ENCODE measurements at places on chromosomes 6 and 20. TPM values are rescaled to one million over a fixed set of nuclear protein-coding genes. Genes with fewer than 3 reads are reported as not detected.
A peak's percentile ranks its signal among the peaks of the same experiment; 100 is the strongest.

The CCDC170 gene
- total RNA-seq = 0.47 TPM

The KCNG1 gene
- total RNA-seq = 0.37 TPM

The ATP9A gene
- 21.2 TPM for total RNA-seq

DNA sequence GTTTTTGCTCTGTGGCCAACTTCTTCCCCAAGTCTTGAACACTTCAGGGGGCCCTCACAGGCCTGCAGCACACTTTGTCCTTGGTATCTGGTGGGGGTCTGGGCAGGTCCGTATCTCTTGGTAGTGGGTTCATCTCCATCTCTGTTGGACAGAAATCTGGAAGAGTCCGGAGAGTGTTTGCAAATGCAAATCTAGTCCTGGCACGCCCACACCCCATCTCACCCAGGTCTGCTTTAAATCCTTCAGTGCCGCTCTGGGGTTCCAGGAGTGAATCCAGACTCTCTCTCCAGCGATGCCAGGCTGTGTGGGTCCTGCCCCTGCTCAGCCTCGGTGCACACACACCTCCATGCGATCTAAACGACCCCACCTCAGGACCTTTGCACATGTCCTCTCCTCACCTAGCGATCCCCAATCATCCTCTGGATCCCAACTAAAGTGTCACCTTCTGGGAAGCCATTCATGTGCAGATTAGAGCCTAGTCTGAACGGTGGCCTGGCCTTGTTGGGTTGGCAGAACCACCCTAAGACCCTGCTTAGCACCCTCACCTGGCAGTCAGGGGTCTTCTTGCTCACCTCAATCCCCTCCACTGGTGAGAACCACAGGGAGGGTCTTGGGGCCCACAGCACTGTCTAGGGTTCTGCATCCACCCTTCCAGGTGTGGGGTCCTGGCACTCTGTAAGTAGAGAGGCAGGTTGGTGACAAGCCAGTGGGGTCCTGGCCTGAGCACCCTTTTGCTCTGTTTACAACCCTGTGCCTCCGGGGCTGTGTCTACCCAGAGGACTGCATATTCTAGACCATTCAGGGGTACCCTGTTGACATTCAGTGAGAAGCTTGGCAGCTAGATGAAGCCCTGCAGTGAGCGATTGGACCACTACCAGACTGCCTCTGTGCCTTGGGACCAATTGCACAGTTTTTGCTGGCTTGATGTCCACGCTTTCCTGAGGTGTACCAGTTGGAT, 100.8 kb downstream of the SYCP2 start:
- DNase-seq = peak; percentile 21

DNA sequence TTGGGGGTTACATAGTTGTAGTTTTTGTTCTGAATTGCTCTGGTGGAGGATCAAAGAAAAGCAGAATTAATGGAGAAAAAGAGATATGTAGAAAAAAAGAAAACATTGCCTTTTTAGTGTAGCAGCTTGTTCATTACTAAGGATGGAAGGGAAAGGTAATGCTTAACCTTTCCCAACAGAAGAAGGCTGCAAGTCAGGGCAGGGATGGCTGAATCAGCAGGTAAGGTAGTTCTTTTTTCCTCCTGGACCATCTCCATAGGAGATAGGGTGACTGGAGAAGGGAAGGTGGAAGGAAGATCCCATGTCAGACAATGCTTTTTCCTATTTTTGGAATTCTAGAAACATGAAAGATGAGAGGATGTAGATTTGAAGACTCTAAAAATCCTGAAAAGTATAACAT, 79.4 kb upstream of the SUPT3H start:
- no peak for DNase-seq

DNA sequence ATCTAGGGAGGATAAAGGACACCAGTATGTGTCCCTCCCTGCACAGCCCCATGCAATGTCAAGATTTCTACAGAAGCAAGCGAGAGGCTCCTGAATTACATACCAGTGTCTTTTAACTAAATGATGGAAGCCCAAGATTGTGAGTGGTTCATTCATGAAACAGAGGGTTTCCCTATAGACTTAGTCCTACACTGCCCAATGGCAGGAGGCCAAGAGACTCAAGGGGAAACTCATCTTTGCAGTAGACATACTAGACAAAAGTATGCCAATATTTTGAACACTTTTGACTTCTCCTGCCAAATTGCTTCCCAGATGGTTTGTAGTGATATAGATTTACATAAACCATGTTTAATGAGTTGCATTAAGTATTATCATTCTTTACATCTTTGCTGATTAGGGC, 557.2 kb upstream of the JAG1 start:
- DNase-seq = no peak

The CRISP3 gene
- not detected for total RNA-seq

- no peak for DNase-seq
Observed at GRCh38 chr6:100999034-100999597, 118.0 kb upstream of the ASCC3 start.

The OR12D3 gene
- total RNA-seq = not detected

DNA sequence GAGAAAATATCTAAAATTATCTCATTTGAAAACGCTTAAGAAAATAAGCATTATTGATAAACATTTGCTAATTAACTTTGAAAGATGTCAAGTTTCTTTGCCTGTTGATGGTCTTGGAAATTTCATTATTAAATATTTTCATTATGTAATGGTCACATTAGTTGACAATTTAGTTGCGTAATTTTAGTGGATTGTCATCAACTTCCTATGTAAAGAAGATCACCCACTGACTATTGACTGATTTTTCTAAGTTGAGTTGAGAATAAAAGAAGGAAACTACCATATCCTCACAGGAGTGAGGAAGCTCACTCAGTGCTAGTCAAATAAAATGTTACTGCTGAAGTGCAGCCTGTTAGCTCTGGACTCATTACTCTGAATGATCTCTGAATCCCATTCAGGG, 79.9 kb upstream of the LY86 start:
- no peak for DNase-seq

GRCh38 chr6:93272211-93272610, 147.1 kb downstream of the EPHA7 start:
- DNase-seq = no peak

DNA sequence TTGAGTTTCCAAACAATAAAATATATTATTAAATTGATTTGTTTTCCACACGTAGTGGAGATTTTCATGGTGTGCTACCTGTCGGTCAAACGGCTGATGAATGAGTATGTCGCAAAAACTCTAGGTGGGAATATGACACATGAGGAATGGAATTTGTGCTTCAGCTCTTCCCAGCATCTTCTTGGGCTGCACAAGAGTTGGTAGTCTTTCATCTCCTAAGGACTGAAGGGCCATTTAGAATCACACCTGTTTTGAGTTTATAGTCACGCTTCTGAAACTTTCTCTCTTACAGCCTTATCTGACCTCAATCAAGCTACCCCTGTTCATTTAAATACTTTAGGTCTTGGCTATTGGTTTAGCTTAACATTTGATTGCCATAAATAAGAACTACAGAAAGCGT, 157.7 kb upstream of the AKAP12 start:
- DNase-seq = no peak

The F13A1 gene
- total RNA-seq = 100 TPM

The C20orf141 gene
- not detected for total RNA-seq

The DST gene
- total RNA-seq = 225 TPM

DNA sequence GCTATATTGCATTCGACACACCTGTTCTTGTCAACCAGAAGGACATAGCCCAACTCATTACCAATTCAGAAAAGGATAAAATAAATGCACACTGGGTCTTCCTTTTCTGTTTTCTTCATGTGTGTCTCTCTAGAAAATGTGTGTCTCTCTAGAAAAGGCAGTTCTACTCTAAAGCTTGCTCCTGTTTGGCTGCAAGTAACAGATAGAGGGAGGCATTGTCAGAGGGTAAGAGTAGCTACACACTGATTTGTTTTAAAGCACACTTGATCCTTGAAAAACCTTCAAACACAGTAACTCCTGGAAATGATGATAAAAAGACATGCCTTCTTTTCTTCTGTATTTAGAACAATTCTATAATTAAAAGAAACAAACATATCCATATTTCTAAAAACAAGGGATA, 21.3 kb downstream of the GRM1 start:
- no peak for DNase-seq

GRCh38 chr6:69775941-69776340, 20.9 kb downstream of the LMBRD1 start:
- no peak for DNase-seq

The SLC18B1 gene
- 3.3 TPM for total RNA-seq

The RBBP8NL gene
- total RNA-seq = not detected

DNA sequence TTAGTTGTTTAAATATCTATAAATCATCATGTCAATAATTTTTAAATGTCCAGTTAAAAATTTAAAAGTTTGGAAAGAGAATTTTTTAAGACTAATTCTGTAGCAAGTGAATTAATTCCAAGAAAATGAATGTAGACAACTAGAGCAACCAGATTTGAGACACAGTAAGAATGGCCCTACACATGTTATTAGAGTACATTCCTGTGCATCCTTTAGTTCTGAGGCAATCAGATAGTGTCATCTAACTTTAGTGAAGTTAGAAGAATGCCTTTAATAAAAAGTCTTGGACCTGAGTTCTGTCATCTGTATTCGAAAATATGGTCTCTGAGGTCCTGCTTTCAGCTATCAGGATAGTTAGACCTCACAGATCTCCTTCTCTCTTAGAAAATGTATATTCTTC, 63.7 kb downstream of the HIVEP2 start:
- DNase-seq = no peak

GRCh38 chr6:6972456-6972855, 135.3 kb upstream of the RREB1 start:
- DNase-seq = no peak

DNA sequence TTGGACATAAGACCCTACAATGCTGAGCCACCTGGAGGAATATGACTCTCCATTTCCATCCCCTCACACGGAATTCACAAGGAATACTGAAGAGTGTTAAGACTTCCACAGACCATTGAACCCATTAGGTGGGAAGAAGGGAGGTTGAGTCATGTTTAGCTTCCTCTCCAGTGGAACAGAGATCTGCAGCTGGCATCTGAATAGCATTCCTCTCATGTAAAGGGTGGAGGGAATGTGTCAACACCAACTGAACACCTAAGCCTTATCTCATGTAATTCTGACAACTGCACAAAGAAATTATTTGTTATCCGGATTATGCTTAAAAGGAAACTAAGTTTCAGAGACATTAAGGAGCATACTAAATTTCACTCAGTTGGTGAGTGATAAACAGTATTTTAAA, 705.9 kb downstream of the MAFB start:
- no peak for DNase-seq

- no peak for DNase-seq
Observed at GRCh38 chr20:57071954-57072583, 194.4 kb downstream of the BMP7 start.

- no peak for DNase-seq
Observed at GRCh38 chr20:23437126-23437899, 2.2 kb upstream of the CSTL1 start.

GRCh38 chr6:100257793-100258395, 206.8 kb downstream of the SIM1 start:
- DNase-seq = no peak
